ENCODE measurements at places on chromosomes 4 and X.

DNA sequence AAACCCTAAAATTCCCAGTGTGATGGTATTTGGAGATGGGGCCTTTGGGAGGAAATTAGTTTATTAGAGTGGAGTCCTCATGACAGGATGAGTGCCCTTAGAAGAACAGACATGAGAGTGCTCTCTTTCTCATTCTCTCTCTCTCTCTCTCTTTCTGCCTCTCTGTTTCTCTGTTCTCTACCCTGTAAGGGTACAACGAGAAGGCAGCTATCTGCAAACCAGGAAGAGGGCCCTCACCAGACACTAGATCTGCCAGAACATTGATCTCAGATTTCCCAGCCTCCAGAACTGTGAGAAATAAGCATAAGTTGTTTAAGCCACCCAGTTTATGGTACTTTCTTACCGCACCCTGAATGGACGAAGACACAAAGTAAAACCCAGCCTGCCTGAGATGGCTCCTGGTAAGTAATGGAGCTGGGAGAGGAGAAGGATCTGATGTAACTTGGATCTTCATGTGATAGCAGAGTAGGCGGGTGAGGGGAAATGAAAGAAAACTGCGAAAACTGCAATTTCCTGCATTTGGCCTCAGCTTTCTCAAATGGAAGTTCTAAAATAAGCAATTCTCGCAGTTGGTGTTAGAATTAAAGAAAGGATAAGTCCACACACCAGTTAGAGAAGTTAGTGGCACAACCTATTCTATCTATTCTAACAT lies 8.7 kb upstream of the CDS1 start:
- no peak for DNase-seq

DNA sequence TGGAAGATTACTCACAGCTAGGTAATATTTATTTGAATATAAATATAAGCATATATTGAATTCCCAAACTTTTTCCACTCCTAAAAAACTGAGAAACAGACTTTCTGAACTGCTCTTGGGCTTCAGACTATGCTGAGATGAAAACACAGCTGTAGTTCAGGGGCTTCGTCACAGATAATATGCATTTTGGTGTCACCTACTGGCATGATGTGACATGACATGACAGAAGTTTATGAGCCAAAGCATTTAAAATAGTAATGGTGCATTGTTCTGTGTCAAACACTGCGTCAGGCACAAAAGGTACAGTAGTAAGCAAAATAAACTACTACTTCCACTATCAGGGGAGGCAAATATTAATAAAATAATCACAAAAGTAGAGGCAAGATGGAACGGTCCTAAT lies 171.3 kb downstream of the BTC start:
- no peak for DNase-seq

- no peak for DNase-seq
Measured at GRCh38 chr4:24565054-24565453, 19.3 kb downstream of the DHX15 start.

- no peak for DNase-seq
Measured at GRCh38 chr4:17284323-17285175, 227.3 kb downstream of the QDPR start.

GRCh38 chr4:139808808-139809756 lies 143.5 kb downstream of the MGST2 start:
- no peak for DNase-seq

DNA sequence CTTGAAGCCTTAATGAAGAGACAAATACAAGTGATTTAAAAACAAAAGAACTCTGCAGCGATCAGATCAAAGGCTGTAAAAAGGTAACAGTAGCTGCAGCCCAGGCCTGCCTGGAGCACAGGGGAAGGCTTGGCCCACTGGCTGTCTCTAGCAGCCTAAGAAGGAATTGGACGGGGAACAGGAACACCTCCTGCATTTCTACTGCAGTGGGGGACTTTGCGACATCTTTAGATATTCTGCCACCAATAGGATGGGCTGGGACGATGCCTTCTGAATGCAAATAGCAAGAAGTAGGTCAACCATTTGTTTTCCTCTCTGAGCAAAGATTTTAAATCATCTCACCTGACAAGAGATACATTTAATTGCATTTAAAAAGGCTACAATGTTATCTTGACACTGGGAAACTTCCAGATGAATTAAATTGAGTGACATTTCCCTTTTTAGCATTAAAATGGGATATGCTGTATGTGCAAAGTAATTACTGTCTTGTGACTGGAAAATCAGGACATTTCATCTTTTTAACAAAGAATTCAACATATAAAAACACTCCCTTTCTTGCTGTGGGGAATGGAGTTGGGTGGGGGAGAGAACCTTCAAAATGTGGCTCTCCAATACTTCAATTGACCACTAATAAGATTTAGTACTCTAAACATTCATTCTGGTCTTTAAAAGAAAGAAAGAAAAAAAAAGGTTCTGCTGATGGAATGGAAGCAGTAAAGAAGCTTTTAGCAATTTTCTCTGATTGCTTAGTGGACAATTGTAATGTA lies 70.0 kb downstream of the NYX start:
- no peak for DNase-seq

DNA sequence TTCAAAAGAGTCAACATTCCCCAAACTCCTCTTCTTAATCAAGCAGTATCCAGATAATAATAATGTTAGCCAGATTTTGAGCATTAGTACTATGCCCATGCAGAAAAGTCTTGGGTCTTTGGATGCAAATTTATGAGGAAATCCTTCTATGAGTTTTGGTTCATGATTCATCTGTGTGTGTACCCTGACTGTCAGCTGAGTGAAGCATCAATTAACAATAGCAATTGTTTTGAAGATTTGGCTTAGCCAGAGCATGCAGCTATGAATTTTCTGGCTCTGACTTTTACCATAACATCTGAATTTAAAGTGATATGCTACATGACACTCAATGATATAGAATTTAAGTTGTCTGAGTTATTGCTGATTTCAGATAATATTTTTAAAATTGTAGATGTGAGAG lies 145.8 kb downstream of the KLHL4 start:
- no peak for DNase-seq

DNA sequence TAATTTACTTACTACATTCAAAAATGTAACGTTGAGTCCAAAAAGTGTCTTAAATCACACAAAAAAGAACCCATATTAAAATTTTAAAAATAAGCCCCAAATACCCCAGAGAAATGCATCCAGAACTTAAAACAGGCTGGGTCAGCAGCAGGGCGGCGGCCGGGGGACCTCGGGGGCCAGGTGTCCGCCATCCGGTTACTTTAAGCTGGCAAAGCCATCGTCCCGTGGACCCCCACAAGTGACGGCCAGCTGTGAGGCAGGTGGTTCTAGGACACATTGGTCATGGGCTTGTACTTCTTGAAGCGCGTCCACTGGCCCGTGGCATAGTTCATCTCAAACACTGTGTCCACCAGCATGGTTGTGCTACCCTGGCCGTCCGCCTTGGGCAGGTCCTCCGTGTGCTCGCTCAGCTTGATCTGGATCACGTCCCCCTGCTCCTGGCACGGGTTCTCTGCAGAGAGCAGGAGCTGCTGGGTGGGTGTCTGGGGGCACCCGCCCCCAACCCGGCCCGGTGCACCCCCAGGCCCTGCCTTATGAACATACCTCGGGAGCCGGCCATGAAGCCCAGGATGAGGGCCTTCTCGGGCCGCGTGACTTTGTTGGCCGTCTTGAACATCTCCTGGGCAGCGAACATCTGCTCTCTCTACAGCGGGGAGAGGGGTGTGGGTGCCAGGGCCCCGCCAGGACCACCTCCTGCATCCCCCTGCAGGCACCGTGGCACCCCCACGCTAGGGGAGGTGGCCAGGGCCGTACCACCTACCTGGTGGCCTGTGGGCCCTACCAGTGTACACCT lies 25.5 kb downstream of the NELFA start:
- DNase-seq, result peak; percentile 81

GRCh38 chr4:48403779-48404178 lies 62.5 kb downstream of the SLAIN2 start:
- no peak for DNase-seq

- no peak for DNase-seq
Measured at GRCh38 chr4:65617416-65617815, 52.9 kb downstream of the EPHA5 start.

DNA sequence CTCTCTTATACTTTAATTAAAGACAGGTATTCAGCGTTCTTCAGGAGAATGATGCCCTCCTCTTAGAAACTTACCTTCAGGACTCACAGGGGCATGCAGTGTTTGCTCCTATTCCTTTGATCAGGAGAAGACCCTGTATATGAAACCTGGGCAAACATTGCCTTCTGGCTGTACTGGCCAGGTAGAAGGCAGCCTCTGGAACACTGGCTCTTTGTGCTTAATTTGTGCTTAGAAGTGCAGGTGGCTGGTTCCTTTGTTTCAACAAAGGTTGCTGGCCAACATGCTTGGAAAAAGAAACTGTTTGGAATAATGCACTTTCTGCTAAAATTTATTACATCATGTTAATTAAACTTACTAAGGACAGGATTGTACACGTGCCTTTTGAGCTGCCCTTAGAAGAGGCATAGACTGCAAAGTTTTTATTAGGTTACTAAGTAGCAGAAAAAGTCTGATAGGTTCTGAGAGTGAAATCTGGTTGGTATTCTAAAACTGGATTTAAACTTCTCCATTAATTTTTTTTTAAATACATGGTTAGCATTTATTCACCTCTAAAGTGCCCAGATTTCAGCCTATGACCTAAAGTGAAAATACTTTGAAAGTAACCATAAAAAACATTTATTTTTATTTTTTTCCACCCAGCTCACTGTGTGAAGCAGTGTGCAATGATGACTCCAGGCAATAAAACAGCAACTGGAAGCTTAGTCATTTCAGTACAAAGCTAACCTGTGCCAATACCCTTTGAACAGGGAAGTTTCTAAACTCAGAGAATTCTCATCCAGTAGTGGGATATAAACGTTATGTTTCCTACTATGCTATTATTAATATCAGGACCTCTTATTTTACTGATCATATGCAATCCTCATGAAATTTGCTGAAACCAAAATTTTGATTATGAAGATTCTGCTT lies 11.3 kb downstream of the RASSF6 start:
- no peak for DNase-seq

- peak; percentile 64 for DNase-seq
Measured at GRCh38 chr4:2942037-2942531, 21.1 kb downstream of the NOP14 start.

GRCh38 chr4:72938516-72938915 lies 131.0 kb downstream of the COX18 start:
- no peak for DNase-seq

GRCh38 chr4:28435314-28435713 lies 1574.7 kb downstream of the STIM2 start:
- no peak for DNase-seq

GRCh38 chr4:83599183-83599582 lies 63.3 kb downstream of the GPAT3 start:
- no peak for DNase-seq

DNA sequence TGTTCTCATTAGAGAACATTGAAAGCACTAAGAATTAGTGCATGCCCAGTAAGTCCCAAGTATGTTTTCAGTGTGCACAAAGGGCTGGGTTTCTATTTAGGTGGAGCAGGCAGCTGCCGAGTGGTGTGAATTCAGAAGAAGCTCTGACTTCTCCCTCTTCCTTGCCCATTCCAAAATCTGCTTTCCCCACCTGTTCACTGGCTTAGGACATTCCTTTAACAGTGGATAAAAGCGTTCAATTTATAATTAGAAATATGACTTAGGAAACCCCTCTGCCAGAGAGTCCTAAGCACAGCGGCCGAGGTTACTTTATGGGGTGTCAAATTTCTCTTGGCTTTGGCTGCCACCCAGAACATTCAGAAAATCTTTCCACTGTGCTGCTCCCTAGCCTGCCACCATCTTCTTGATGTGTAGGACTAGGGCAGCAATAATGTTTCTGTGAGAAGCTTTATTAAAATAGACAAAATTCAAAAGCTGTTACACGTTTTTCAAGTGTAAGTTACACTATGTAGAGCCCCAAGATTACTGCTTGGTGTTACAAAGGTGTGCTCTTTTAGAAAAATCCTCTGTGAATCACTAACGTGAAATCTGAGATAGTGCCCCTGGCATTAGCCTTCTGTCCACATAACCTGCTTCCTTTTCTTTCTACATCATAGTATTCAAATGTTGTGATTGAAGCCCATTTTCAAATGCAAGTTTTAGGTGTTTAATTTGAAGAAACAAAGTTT lies 191.6 kb upstream of the ANKRD50 start:
- no peak for DNase-seq

- DNase-seq, result no peak
Measured at GRCh38 chr4:124803026-124803425, 90.5 kb upstream of the ANKRD50 start.

DNA sequence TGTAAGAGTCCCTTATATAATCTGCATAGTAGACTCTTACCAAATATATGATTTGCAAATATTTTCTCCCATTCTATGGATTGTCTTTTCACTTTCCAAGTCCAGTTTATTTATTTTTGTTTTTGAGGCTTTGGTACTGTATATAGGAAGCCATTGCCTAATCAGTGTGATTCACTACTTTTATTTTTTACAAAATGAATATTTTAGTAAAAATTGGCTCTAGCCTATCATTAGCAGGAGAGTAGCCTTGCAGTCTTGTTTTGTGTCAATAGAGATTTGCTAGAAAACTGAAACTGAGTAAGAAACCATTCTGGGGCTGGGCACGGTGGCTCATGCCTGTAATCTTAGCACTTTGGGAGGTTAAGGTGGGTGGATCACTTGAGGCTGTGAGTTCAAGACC lies 199.9 kb upstream of the MAB21L2 start:
- DNase-seq, result no peak

DNA sequence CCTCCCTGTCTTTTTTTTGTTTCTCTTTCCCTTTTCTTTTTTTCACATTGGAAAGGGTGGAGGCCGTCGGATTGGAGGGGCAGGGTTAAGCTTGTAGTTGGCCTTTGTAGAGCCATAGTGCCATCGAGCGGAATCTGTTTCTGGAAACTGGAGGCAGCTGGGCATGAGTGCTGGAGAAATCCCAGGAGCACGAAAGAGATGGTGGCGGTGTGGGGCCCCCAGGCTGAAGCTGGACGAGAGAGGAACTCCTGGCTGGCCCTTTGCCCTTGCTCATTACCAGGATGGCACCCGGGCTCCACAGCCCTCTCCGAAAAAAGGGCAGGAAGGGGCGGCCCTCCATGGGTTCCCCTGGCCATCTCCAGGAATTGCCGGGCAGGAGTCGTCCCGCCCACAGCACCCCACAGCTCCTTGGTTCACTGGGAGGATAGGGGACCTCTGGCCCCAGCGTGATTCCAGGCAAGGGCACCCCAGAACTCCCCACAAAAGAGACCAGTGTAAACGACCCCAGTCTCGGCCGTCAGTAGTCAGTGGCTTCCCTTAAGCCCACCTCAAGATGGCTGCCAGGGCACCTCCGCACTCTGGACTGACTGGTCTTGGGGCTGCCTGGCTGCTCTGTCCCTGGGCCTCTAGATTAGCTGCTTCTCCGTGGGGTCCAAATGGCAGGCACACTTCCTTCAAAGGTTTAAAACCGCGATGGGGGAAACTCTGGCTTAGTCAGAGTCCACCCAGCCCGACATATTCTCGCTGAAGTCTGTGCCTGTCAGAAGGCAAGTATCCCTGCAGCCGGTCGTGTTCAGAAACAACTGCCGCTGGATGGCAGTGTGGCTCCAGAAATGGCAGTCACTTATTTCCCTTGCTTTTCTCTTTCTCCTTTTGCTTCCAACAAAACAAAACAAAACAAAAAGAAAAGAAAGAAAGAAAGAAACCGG lies 74.1 kb downstream of the NBDY start:
- peak; percentile 90 for DNase-seq
